ENCODE measurements at places on chromosomes 4 and X. TPM values are rescaled to one million over a fixed set of nuclear protein-coding genes. Genes with fewer than 3 reads are reported as not detected.

DNA sequence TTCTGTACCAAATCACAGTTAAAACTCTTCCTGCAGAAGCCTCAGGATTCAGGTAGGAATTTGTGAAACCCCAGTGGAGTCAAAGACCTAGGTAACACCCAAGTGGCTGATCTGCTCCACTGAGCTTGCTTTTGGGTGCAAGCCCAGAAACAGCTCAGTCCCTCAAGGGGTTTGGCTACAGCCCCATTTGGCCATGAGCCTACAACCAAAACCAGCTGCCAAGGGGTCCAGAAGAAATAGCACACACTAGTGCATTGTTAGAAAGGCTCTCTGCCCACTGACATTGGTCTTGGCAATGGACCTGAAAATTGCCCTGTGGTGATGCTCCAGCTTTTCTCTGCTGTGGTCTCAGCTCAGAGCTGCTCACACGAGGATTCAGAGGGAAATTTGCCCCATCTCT is 577.4 kb upstream of the INTU start:
- no peak for DNase-seq

DNA sequence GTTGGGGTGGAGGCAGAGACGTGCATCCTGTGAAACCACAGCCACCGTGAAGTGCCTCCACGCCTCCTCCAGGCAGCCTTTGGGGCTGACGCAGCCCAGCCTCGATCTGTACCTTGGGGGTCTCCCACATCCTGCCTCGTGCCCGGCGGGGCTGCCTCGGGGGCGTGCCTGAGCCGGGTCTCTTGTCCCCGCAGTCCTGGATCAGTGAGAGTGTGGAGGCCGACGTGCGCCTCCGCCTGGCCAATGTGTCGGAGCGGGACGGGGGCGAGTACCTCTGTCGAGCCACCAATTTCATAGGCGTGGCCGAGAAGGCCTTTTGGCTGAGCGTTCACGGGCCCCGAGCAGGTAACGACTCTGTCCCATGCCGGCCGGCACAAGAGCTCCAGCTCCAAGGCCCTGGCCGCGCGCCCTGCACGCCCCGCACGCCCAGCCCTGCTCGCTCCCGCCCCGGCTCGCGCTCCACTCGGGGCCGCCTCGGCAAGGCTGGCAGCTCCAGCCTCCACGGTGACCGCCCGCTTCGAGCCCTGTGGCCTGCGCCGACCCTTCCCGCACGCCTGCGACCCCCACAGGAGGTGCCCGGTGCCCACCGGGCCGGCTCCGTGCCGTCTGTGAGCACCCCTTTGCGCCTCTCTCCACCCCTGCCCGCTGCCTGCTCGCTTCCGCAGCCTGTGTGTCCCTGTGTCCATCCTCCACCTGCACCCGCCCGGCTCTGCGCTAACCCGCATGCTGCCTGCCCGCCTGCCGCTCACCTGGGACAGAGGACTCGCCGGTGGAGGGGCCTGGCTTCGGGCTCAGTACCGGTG is 9.8 kb downstream of the FGFR3 start:
- DNase-seq, result no peak

Gene PNMA6A
- 1.5 TPM for total RNA-seq

DNA sequence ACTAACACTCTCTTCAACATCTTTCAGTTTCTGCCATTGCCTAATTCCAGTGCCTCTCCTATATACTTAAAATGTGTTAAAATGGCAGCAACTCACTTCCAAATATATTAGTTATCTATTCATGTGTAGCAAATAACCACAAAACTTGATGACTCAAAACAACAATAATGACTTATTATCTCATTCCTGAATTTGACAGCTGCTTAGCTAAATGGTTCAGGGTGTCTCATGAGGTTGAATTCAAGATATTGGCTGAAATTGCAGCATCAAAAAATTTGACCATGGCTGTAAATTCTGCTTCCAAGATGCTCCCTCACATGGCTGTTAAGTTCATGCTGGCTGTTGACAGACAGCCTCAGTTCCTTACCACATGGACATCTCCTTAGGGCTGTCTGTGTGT is 25.3 kb downstream of the PITX2 start:
- DNase-seq, result no peak
